ENCODE measurements at places on chromosomes 2 and 18.
A peak's percentile ranks its signal among the peaks of the same experiment; 100 is the strongest.

GRCh38 chr2:106649306-106649705, 162.1 kb downstream of the CD8B2 start:
- DNase-seq, result no peak

DNA sequence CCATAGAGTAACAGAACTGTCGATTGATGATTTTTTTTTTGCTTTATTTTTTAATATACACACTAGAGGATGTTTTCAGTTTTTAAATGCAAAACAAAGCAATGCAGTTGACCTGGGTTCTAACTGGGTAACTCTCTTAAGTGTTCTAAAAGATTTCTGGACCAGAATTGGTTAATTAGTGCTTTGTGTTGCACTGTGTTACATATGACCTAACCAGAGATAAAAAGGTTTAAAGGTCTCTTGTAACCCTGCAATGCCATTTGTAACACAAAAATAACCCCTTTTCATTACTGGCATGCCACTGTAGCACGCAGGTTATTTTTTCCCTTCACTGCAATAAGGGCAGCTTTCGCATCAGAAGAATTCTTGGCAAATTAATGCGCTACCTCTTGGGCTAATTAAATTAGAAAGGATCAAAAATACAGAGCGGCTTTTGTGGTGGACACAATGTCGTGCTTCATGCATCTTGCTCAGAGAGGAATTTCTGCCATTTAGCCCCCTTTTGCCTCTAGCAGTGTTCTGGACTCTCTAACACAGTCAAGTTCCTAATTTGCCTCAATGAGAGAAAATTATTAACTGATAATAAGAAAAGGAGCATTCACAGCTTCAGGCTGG, 250.8 kb upstream of the ZEB2 start:
- no peak for DNase-seq

DNA sequence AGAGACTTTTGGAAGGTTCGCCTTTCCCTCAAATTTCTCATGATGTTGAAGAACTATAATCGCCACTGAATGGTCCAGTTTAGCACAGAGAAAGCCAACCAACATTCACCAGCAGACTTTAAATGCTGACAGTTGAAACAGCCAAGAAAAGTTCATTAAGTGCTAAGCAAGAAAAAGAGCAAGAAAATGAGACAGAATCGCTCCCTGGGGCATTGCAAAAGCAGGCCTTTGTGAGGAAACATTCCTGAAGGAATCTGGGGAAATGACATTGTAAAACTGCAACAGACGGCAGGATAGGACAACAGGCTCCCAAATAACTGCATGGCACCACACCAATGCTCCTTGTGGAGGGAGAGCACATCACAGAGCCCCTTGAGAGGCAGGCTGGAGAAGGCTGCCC, 269.3 kb upstream of the ID2 start:
- DNase-seq, result peak; percentile 24

DNA sequence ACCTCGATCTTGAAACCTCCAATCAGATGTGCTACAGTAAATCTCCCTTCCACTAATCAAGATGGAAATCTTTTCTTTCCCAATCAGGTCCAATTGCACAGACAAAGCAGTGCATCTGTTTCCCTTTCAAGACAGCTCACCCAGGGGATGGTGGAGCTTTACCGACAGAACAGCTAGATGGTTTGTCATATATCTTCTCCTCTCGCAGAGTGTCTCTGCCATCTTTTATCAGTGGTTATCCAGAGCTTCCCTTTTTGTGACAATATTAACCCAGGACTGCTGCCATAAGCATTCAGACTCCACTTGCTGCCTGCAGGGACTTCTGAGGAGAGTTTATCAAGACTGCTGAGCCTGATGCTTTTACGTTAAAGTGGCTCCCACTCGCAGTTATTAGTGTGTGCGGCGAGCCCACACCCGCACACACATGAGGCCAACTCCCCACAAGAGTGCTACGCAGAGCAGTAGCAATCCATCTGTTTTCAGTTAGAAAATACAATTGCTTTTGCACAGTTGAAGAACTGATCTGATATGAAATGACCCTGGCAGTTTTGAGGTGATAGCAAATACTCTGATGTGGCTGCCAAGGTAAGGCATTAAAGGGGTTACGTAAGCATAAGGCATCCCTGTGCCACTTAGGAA, 398.9 kb downstream of the NCKAP5 start:
- no peak for DNase-seq

- no peak for DNase-seq
Observed at GRCh38 chr2:69893684-69894551, at the start of gene SNRNP27. Gene SNRNP27, plus strand, starts transcription at chr2:69893956. Its CDS starts 29 bp downstream, at chr2:69893985.

DNA sequence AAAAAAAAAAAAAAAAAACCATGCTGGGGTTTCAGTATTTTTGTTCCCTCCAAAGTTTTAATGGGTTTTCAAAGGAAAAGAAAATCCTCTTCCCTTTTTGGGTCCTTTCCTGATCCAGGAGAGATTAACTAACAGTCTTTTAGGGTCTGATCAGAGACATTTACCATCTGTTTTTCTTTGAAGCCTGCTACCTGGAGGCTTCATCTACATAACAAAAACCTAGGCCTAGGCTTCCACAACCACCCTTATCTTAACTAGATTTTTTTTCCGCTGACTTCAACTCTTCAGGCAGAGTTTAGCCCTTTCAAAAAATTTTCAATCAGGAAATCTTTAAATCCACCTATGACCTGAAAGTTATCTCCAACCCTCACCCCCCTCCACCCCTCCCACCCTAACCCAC, 154.7 kb downstream of the MBD2 start:
- DNase-seq, result no peak

DNA sequence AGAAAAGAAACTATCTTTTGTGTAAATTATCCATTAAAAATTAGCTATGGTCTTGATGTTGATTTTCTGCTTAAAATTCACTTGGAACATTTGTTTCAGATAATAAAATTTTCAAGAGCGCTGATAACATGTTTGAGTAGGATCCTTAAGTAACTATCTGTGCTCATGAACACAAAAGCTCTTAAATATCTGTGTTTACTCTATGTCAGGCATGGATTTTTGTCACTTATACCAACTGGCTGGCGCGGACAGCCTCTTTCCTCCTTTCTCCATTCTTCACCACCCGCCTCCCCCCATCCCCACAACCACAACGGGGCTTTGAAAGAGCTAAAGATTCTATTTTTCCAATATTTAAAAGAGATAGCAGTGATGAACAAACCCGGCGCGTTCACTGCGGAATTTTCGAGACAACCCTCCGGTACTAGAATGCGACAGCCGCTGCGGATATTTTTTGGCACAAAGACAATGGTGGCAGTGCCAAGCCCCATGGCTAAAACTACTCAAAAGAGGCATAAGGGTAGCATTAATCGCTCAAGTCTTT, 181.5 kb downstream of the TCF4 start:
- DNase-seq, result no peak
